ENCODE measurements at places on chromosomes 3 and 15.

GRCh38 chr3:23484386-23484785 lies 281.3 kb downstream of the UBE2E2 start:
- DNase-seq = no peak

DNA sequence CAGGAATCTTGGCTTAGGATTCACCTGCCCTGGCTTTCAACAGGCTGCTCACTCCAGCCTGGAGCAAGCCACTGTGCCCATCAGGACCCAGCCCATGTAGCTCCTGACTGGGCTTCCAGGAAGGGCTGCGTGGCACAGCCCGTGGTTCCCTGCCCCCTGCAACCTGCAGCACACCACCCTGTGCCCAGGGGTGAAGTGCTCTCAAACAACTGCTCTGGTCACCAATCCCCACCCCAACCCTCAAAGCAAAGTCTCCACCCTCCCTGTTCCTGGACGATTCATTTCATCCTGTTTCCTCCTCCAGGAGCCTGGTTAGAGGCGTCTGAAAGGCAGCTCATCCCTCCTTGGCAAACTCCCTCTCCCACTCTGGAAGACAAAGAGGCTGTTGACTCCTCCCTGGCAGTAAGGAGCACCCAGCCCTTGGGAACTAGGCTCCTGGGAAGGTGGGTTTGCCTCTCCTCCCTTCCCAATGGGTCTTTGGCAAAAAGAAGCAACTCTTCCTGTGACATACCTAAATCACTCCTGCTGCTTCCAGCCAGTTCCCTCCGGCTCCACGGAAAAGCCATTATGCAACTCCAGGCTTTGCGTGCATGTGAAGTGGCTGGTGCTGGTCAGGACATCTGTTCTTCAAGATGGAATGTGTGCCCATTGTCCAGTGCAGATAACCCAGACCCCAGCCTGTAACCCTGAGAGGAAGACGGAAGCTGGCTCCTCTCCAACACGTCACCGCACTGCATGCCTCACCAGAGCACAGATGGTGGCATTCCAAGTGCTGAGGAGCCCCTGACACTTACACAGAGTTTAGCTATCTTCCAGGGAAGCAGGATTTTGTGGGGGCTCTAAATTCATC lies 29.1 kb upstream of the VIPR1 start:
- no peak for DNase-seq

- DNase-seq = no peak
Observed at GRCh38 chr15:67937153-67937761, 97.4 kb upstream of the RNU6-1 start.

DNA sequence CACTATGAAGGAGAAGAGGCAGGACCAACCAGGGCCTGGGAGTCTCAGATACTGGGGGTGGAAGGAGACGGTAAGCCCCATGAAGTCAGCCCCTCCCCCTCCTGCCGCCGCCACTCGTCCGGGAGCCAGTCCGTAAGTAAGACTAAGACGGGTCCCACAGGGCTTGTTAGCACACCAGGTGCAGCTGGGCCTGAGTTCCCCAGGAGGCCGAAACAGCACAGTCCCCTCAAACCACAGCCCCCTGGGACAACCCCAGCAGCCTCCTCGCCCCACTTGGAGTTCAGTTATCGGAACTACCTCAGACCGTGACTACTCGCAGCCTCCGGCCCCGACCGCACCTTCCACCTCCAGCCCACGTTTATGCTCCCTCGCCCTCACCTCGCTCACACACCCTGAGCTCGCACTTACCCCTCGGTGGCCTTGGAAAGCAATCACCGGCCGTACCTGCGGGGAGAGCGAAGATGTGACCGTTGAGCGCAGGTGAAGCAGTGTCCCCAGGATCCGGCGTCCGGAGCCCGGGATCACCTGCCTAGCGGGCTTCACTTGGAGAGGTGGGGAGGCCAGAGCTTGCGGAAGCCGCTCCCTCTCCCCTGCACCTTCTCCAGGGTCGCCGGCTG lies 557 bp downstream of the ELL3 start:
- DNase-seq = peak; percentile 21

Data from CD8-positive, alpha-beta memory T cell (primary cell).